ENCODE measurements at places on chromosomes 13 and 19.

GRCh38 chr13:67216864-67217263 is 13.3 kb downstream of the PCDH9 start:
- no peak for DNase-seq

DNA sequence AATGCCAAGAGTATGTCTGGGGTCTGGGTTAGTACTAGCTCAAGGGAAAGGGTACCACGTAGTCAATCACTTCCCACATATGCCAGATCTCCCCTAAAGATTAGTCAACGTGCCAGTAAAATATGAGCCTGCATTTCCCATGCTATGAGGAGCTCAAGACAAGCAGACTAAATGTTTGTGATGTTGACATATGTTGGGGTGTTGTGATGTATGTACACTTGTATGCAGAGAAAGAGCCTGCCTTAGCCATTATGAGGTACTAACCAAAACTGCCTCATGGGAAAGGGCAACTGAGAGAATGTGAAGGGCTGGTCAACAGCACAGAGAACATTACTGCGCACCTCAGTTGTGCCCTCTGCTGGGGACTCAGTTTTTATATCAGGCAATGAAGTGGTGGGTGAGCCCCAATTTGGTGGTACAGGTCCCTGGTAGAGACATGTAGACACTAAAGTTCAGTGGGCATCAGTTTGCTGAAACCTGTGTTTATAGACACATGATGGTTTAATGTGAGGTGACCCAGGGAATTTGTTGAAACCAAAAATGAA is 287.0 kb downstream of the DCT start:
- no peak for DNase-seq

DNA sequence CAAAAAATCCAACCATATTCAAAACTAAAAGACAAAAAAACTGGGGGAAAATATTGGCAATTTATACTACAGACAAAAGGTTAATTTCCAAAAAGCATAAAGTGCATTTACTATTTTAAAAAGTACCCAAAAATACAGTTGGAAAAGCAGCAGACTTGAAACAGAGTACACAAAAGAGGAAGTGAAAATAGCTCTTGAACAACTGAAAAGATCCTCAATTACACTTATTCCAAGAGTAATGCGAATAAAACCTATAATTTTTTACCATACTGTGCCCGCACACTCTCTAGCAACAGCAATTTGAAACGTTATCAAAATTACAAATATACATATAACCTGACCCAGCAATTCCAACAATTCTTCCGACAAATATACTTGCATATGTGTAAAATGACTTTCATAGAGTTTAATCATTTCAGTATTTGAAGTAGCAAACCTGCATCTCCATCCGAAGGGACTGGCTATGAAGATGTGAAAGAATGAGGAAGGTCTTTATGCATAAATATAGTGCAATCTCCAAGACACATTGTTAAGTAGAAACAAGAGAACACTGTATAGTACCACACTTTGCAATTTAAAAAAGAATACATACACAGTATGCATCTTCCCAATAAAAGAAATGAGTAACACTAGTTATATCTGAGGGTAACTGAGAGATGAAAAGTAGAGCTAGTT is 25.4 kb downstream of the ALG5 start:
- DNase-seq: no peak

GRCh38 chr19:3653865-3654513 is 27.4 kb upstream of the CACTIN start:
- DNase-seq: no peak

- DNase-seq: no peak
Measured at GRCh38 chr19:44765033-44765948, 12.4 kb upstream of the CBLC start.

- DNase-seq: no peak
Measured at GRCh38 chr19:40417643-40417981, 4.4 kb upstream of the PRX start.

GRCh38 chr19:37078717-37079032 is 442 bp downstream of the ZNF420 start:
- no peak for DNase-seq

GRCh38 chr13:30413842-30414241 is 8.5 kb upstream of the UBE2L5 start:
- DNase-seq: no peak

- no peak for DNase-seq
Measured at GRCh38 chr13:74248477-74248876, 114.3 kb upstream of the KLF12 start.

- no peak for DNase-seq
Measured at GRCh38 chr19:51691584-51692428, 1.3 kb upstream of the SPACA6 start.

DNA sequence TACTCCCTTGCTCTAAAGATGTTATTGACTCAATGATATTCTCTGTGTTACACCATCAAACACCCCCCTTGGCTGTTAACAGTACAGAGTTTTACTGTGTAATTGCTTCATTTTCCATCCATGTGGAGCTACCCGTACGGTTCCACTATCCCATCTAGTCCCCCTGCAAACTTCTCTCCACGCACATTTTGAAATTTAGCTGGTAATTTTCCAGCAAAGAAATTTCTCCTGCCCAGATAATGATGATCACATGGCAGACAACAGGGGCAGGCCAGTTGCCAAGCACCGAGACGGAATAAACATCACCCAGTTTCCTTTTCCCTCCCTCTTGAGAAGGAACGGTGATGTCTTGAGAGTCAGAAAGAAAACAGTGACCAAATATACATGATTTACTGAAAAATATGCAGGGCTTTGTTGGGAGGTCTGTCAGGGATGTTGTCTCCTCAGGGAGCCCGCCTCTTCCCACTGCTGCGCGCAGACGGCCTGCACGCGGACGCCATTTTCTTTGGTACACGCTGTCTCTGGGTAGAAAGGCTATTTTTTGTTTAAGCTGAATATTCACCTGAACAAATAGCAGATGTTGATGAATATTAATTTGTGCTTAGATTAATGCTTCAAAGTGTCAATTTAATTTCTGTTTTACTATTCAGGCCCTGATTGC is 109.9 kb downstream of the OLFM4 start:
- no peak for DNase-seq

DNA sequence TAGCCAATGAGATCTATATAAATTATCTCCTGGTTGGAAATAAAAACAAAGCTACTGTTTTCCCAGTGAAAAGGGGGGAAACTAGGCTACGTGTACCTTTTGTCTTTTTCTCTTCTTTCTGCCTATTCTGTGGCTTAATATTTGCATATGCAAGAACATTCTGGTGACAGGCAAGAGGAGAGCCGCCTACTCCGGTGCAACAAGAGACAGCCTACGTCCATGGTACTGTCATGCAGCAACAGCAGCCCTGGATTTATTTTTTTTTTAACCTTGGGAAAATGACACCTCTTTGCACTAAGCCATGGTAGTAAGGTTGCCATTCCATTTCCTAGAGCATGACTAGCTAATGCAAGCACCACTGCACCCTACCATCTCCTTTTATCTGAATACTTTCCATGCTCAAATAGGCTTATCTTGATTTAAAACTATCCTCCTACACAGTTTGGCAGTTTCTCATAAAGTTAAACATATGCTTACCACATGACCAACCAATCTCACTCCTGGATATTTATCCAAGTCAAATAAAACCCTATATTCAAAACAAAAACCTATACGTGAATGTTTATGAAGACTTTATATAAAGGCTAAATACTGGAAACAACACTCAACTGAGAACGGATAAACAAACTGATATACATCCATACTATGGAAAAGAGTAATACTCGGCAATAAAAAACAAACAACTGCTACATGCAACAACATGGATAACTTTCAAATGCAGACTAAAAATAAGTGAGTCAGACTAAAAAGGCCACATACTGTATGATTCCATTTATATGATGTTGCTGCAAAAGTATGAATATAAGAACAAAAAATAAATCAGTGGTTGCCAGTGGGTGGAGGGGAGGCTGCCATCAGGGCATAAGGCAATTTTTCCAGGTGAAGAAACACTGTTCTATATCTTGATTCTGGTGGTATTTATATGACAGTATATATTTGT is 17.3 kb downstream of the NUFIP1 start:
- DNase-seq: no peak

DNA sequence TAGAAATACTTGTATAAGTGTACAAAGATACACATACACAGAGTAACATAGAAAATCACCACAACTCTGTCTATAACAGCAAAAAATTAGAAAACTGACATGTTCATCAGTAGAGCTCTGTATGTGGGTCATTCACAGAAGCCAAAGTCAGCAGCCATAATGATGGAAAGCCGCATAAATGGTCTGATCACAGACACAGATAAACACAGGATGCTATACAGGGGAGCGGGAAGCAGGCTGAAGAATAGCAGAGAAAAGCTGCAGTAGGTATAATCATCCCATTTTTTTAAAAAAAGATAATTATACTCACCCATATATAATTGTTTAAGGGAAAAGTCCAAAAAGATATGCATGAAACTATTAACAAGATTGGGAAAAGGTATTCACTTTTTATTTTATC is 31.5 kb downstream of the RCBTB1 start:
- DNase-seq: no peak

DNA sequence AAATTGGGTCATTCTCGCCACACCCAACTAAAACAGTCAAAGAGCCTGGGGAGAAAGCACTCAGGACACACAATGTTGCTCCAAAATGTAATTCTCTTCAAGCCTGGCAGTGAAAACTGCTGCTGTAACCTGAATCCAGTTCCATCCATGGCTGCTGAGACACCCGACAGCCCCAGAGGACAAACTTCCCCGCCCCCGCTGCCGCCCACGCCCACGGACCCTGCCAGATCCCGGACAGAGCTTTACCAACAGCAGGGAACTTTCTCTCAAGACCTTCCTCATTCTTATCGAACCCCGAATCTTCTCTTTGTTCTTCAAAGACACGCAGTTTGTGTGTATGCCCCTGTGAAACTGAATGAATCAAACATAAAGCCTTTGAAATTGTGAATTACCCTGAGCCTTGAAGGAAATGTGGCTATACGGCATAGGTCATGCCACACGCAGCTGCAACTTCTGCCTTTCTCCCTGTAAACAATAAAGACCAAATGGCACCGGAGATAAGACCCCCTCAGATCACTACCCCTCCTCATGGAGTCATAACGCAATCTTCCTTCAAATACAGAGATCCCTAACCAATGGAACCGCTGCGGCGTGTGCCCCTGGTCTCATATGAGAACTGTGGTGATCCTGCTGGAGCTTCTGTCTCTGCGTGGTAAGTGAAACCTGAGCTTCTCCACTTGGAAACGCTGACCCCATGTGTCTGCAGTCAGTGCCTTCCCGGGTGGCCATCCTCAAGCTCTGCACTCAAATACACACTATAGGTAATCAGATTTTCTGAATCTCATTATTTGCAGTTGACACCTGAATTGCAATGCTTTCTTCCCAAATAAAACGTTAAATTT is 4.8 kb upstream of the LAMP1 start:
- DNase-seq: no peak

DNA sequence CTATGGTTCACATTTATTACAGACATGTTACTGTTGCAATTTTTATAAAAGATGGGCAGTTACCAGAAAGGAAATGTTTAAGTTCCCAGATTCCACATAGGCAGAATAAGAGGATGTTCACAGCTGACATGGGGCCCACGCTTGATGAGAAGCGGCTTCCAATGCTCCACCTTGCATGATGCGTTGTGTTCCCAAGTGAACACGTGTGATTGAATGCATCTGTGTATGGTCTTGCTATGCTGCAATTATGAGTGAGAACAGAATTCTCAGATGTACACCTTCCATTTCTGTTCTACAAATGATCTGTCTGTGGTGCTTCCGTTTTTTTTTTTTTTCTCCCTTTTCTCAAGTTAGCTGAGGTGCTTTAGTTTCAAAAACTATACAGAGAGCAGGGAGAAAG is 15.5 kb downstream of the UPF3A start:
- DNase-seq: no peak

DNA sequence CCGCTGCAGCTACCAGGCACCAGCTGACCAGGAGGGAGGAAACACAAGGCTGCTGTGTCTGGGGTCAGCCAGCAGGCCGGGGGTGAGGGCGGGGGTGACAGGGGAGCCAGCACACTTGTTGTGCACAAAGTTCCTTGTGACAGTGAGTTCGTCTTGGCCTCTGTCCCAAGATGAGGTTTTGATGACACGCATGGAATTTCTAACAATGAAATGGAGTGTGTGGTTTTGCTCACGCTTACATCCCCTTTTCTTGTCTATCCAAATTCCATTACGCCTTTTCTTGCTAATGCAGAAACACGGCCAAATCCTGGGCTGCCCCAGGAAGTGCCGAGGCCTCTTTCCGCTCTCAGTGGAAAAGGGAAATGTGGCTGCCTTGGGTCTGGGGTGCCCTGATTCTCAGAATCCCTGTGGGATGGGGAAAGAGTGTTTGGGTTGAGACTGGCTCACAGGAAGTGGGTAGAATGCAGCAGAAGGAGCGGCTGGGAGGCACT is 73.8 kb downstream of the GADD45B start:
- no peak for DNase-seq

DNA sequence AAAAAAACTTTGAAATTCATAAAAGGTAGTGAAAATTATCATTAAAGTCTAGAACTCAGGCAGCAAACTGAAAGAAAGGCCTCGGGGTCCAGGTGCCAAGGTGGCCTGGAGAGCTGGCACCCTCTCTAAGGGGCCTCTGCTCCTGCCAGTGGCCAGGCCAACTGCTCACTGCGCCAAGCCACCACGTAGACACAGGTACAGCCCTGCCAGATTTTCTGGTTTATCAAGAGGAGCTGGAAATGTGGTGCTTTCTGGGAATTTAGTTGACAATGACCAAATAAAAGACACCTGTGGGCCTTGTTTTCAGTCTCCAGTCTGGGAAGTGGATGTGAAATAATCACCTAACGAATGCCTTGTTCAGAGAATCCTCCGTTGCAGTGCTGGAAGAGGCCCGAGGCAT is 22.8 kb downstream of the ZNF574 start:
- no peak for DNase-seq

DNA sequence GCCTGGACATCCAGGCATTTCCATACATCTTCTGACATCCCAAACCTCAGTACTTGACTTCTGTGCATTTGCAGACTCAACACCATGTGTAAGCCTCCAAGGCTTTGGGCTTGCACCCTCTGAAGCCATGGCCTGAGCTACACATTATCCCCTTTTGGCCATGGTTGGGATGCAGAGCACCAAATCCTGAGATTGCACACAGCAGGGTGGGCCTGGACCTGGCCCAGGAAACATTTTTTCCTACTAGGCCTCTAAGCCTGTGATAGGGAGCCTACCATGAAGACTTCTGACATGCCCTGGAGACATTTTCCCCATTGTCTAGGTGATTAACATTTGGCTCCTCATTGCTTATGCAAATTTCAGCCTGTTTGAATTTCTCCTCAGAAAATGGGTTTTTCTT is 853.4 kb upstream of the SPRY2 start:
- DNase-seq: no peak

- no peak for DNase-seq
Measured at GRCh38 chr19:40673397-40673796, 17.1 kb downstream of the NUMBL start.

GRCh38 chr13:47226516-47226915 is 329.7 kb upstream of the HTR2A start:
- no peak for DNase-seq

GRCh38 chr19:6772028-6772865 is at the start of gene VAV1:
Gene VAV1, plus strand, starts transcription at chr19:6772708. Its CDS starts 100 bp downstream, at chr19:6772808.
- DNase-seq: no peak

DNA sequence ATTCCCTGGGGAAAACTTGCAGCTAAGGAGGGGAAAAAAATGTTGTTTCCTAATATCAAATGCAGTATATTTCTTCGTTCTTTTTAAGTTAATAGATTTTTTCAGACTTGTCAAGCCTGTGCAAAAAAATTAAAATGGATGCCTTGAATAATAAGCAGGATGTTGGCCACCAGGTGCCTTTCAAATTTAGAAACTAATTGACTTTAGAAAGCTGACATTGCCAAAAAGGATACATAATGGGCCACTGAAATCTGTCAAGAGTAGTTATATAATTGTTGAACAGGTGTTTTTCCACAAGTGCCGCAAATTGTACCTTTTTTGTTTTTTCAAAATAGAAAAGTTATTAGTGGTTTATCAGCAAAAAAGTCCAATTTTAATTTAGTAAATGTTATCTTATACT is 33.6 kb downstream of the TNFSF11 start:
- no peak for DNase-seq

Data from thoracic aorta (tissue), 2 donors.